Right lobe of liver (tissue), 6 donors: ENCODE measurements at places on chromosomes 7 and 10. TPM values are rescaled to one million over a fixed set of nuclear protein-coding genes. Genes with fewer than 3 reads are reported as not detected.

- no peak overlapping the region for H3K27ac ChIP-seq
- no peaks in the 10 kb centered on the region for H3K27me3 ChIP-seq
- no peak overlapping the region for H3K4me3 ChIP-seq
- H3K4me1 ChIP-seq, result no peaks in the 10 kb centered on the region
- DNase-seq, result no peak
- H3K36me3 ChIP-seq, result no peaks in the 10 kb centered on the region
Observed at GRCh38 chr7:33590916-33591315, 314.4 kb upstream of the BMPER start.

- no peaks in the 10 kb centered on the region for H3K36me3 ChIP-seq
- no peak overlapping the region for H3K4me3 ChIP-seq
- H3K27ac ChIP-seq, result no peak overlapping the region
- no peaks in the 10 kb centered on the region for H3K4me1 ChIP-seq
- no peaks in the 10 kb centered on the region for H3K27me3 ChIP-seq
Observed at GRCh38 chr7:67842571-67842970, 845.9 kb downstream of the TYW1 start.

GRCh38 chr7:121451367-121452094 is 55.4 kb upstream of the FAM3C start:
- H3K4me3 ChIP-seq, result no peak overlapping the region
- H3K27me3 ChIP-seq, result no peaks in the 10 kb centered on the region
- DNase-seq, result no peak
- no peaks in the 10 kb centered on the region for H3K36me3 ChIP-seq
- no peak overlapping the region for H3K27ac ChIP-seq

DNA sequence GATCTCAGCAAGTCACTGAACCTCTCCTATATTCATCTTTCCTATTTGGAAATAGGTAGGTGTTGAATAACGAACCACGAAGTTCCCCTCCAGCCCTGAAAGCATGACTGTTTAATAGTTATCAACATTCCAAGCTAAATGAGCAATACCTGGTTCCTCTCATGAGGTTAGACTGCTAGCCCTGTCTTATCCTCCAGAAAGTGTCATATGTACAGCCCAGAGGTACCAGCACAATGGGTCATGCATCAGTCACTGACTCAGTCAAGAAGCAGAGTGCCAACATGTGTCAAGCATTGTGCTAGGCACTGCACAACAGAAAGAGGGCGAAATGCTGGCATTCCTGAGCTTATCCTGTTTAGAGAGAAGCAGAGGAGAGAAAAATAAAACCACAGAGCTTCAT is 70.0 kb downstream of the AMPH start:
- H3K36me3 ChIP-seq, result no peaks in the 10 kb centered on the region
- H3K4me1 ChIP-seq, result no peaks in the 10 kb centered on the region
- no peaks in the 10 kb centered on the region for H3K27me3 ChIP-seq
- DNase-seq, result no peak

DNA sequence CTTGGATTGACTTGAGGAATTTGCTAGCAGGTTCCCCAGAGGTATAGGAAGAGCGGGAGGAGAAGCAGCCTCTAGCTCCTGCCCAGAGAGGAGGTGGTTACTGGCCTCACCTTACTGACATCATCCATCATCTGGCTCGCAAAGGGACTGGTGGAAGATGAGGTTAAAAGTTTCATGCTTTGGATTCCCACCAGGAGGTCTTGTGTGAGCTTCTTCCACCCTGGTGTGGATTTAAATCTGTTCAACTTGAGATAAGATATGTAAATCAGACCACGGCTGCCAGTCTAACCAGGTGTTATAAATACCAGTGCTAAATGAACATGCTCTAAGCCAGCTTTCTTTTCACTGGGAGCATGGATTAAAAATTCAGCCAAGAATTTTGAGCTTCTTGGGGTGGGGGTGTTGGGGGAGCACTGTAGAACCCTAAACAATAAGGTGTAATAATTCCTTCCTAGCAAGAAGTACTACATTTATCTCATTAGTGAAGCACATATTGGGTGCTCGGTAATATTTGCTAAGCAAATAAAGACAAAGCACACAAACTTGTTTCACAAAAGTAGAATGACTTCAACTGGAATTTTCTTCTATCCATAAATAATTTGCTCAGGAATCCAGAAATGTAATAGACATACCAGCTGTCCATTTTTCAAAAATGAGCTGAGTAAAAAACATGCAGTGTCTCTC is 7.8 kb downstream of the PROSER2 start:
- H3K36me3 ChIP-seq, result no peaks in the 10 kb centered on the region
- peaks cover 65% of the 10 kb centered on the region for H3K4me1 ChIP-seq
- DNase-seq, result no peak
- no peaks in the 10 kb centered on the region for H3K27me3 ChIP-seq

DNA sequence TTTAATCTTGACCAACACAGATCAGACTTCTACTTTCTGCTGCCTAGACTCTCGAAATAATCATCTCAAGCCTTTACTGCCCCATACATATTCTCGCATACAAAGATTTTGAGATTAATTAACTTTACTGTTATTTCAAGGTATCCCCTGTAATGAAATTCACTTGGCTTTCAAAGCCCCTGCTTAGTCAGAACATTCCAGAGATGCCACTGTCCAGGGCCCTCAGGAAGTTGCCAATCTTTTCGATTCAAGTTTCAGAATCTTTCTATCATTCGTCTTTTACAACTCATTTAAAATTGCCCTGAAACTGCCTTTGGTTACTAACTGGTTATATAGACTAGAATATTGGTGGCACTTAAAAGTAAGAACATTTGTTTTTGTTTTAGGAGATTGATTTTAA is 320.2 kb downstream of the CDK14 start:
- H3K4me1 ChIP-seq, result no peaks in the 10 kb centered on the region
- no peaks in the 10 kb centered on the region for H3K27me3 ChIP-seq
- no peak for DNase-seq
- H3K4me3 ChIP-seq, result no peak overlapping the region
- H3K27ac ChIP-seq, result no peak overlapping the region

GRCh38 chr7:156309016-156309620 is 331.5 kb upstream of the RNF32 start:
- H3K36me3 ChIP-seq, result no peaks in the 10 kb centered on the region
- no peak overlapping the region for H3K4me3 ChIP-seq
- DNase-seq, result no peak

DNA sequence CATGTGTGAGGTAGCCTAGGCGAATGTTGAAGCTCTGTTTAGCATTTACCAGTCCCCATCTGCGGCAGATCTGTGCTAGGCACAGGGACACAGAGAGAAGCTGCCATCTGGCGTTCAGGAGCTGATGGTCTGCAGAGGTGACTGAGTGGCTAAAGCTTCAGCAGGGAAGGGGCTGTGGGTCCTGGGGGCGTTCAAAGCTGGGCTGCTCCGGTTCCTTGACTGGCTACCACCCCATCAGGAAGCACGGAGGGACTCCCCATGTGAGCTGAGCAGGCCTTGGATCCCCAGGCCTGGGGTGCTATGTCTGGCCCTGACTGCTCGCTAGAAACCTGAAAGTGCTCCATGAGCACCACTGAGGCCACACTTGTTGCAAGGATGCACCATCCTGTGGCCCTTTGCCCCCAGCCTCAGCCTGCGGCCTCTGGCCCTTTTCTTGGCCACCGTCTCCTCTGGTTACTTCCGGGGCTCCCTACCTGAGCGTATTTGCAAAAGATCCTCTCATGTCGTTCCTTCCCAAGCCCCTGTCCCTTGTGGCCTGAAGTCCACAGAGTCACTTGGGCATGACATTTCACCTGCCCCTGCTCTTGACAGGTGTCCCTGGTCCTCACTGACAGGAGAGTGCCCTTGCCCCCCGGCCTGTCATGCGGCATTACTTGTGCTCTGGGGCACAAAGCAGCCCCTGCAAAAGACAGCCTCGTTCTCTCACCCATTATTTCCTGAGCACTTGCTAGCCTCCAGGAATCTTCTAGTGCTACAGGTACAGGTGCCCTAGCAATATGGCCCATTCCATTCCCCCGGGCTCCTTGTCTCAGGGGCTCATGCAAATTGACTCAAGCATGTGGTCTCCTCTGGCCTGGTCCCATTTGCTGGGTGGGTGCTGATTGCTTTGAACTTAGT is 108.1 kb downstream of the GLRX3 start:
- no peaks in the 10 kb centered on the region for H3K4me1 ChIP-seq
- H3K4me3 ChIP-seq, result no peak overlapping the region
- H3K27me3 ChIP-seq, result no peaks in the 10 kb centered on the region
- no peak overlapping the region for H3K27ac ChIP-seq
- no peaks in the 10 kb centered on the region for H3K36me3 ChIP-seq

DNA sequence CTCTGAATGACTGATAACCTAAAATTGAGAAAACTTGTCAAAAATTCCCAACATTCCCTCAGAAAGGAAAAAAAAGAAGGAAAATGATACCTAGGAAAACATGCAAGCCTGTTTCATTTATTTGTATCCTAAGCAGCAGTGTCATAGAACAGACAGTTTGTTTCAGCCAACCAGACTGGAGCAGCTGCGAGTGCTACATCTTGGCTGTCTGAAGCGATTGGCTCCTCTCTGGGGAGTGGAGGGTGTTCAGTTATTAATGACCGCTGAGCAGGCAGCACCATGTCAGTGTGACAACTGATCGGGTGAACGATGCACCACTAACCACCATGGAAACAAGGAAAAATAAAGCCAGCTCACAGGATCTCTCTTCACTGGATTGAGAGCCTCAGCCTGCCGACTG is at the start of gene LRRN3:
LRRN3 (plus strand) TSS at position 282 of the 400 bp plus-strand sequence. CDS start 31,646 bp downstream, outside the sequence.
- no peaks in the 10 kb centered on the region for H3K27me3 ChIP-seq
- H3K4me3 ChIP-seq, result no peak within 1 kb of the TSS
- no peak for DNase-seq
- no peaks in the 10 kb centered on the region for H3K4me1 ChIP-seq

DNA sequence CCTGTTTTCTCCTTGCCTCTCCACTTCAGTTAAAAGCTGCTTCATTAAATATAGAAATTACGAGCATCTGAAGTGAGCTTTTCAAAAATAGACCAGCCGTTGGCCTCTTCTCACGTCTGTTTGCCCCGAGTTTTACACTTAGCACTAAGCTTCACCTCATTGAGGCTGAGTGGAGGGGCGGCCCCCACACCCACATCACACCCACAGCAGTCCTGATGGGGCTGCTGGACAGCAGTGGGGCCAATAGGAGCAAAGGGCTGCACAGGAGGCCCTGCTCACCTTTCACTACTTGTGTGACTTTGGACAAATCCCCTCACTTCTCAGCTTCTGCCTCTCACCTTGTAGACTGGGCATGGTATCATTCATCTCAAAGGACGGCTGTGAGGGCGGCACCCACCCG is 677.8 kb downstream of the SDK1 start:
- H3K36me3 ChIP-seq, result no peaks in the 10 kb centered on the region
- H3K27ac ChIP-seq, result no peak overlapping the region
- H3K4me1 ChIP-seq, result no peaks in the 10 kb centered on the region
- DNase-seq, result no peak
- no peaks in the 10 kb centered on the region for H3K27me3 ChIP-seq
- no peak overlapping the region for H3K4me3 ChIP-seq

DNA sequence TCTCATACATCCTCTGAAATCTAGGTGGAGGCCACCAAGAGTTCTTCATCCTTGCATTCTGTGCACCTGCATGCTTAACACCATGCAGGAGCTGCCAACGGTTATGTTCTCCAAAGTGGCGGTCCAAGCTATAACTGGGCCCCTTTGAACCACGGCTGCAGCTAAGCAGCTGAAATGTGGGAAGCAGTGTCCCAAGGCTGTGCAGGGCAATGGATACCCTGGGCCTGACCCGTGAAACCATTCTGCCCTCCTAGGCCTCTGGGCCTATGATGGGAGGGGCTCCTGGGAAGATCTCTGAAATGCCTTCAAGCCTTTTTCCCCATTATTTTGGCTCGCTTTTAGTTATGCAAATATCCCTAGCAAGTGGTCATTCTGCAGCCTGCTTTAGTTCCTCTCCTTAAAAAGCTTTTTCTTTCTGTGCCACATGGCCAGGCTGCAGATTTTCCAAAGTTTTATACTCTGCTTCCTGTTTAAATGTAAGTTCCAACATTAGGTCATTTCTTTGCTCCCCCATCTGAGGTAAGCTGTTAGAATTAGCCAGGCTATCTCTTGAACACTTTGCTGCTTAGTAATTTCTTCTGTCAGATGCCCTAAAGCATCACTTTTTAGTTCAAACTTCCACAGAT is 7.7 kb upstream of the GTPBP4 start:
- H3K27me3 ChIP-seq, result no peaks in the 10 kb centered on the region
- DNase-seq, result no peak
- no peaks in the 10 kb centered on the region for H3K4me1 ChIP-seq
- H3K4me3 ChIP-seq, result no peak overlapping the region
- no peak overlapping the region for H3K27ac ChIP-seq
- H3K36me3 ChIP-seq, result no peaks in the 10 kb centered on the region

GRCh38 chr7:136389933-136390332 is 412.8 kb upstream of the MTPN start:
- H3K27ac ChIP-seq, result no peak overlapping the region
- no peak for DNase-seq
- no peaks in the 10 kb centered on the region for H3K27me3 ChIP-seq
- H3K36me3 ChIP-seq, result no peaks in the 10 kb centered on the region

DNA sequence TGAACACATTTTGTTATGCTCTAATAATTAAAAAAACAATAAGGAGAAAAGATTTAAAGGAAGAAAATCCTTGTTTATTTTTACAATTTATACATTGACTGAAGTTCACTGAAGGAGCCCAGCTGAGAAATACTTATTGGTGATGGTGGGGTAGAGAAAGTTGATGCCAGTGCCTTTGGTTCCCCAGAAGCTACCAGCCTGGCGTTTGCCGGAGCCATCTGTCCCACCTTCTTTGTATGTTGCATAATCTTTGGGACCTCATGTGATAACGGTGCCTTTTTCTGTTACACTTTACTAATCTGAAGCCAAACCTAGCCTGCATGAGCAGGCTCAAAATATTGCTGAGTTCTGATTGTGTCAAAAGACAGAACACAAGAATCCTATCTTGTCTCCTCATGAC is 22.7 kb downstream of the ZNF365 start:
- no peaks in the 10 kb centered on the region for H3K27me3 ChIP-seq
- H3K27ac ChIP-seq, result no peak overlapping the region
- no peak overlapping the region for H3K4me3 ChIP-seq
- H3K4me1 ChIP-seq, result no peaks in the 10 kb centered on the region
- DNase-seq, result no peak

DNA sequence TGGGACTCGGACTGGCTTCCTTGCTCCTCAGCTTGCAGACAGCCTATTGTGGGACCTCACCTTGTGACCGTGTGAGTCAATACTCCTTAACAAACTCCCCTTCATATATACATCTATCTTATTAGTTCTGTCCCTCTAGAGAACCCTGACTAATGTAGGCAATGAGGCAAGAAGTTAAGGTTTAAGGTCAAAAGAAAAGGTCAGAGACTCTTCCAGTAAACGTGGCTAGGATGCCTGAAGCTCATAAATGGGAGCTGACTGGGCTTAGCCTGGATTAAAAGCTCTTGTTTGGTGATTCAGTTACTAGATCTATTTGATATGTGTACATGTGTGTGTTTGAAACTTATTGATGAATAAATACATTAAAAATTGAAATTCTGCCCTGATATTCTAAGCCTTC is 10.6 kb upstream of the GPR141 start:
- no peaks in the 10 kb centered on the region for H3K36me3 ChIP-seq
- H3K27me3 ChIP-seq, result no peaks in the 10 kb centered on the region
- no peak overlapping the region for H3K4me3 ChIP-seq
- no peaks in the 10 kb centered on the region for H3K4me1 ChIP-seq

GRCh38 chr10:15813415-15813814 is 46.9 kb downstream of the MINDY3 start:
- no peak overlapping the region for H3K4me3 ChIP-seq
- no peak for DNase-seq

GRCh38 chr10:131649617-131650016 is 251.2 kb upstream of the PPP2R2D start:
- H3K4me1 ChIP-seq, result no peaks in the 10 kb centered on the region
- H3K36me3 ChIP-seq, result no peaks in the 10 kb centered on the region
- H3K27ac ChIP-seq, result no peak overlapping the region
- H3K27me3 ChIP-seq, result no peaks in the 10 kb centered on the region

The KAZALD1 gene
- total RNA-seq, result 0.93 TPM

The TAC1 gene
- not detected for total RNA-seq

The RAB19 gene
- 1.0 TPM for total RNA-seq

The TMEM229A gene
- not detected for total RNA-seq

The ADRB1 gene
- not detected for total RNA-seq

The GDF2 gene
- total RNA-seq, result 12.3 TPM

The POU6F2 gene
- total RNA-seq, result 0.12 TPM
